Progenitor cell of endocrine pancreas (in vitro differentiated cells): ENCODE measurements at places on chromosomes 12 and 14.

DNA sequence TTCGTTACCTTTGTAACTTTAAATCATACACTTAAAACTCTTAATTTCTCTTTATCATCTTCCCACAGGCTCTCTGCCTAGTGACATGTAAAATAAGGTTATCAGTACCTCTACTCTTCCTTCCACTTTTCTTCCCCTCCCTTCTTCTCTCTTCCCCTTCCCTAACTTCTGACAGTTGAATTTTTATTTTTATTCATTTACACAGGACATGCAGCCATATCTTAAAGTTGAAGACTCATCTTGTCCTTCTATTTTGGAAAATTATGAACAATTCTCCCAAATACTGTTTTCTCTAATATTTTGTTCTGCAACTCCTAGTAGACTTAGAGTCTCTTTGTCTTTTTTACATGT, 263.9 kb downstream of the FBXL14 start:
- no peak for DNase-seq

GRCh38 chr14:48874711-48875110, 711.5 kb downstream of the RPS29 start:
- no peak for DNase-seq

GRCh38 chr12:41344776-41345470, 156.8 kb downstream of the PDZRN4 start:
- no peak for DNase-seq

GRCh38 chr12:130970165-130970907, 16.6 kb downstream of the ADGRD1 start:
- DNase-seq = no peak

DNA sequence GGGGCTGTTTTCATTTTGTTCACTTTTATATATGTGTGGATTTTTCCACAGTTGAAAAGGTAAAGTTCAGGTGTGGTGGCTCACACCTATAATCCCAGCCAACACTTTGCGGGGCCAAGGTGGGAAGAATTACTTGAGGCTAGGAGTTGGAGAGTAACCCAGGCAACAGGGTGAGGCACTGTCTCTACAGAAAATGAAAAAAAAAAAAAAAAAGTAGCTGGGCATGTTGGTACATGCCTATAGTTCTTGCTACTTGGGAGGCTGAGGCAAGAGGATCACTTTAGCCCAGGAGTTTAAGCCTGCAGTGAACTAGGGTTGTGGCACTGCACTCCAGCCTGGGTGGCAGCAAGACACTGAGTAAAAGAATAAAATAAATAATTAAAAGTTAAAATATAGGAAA, 326.5 kb downstream of the NAV3 start:
- DNase-seq = no peak

- DNase-seq = no peak
Observed at GRCh38 chr14:59814988-59815387, 55.6 kb downstream of the RTN1 start.

DNA sequence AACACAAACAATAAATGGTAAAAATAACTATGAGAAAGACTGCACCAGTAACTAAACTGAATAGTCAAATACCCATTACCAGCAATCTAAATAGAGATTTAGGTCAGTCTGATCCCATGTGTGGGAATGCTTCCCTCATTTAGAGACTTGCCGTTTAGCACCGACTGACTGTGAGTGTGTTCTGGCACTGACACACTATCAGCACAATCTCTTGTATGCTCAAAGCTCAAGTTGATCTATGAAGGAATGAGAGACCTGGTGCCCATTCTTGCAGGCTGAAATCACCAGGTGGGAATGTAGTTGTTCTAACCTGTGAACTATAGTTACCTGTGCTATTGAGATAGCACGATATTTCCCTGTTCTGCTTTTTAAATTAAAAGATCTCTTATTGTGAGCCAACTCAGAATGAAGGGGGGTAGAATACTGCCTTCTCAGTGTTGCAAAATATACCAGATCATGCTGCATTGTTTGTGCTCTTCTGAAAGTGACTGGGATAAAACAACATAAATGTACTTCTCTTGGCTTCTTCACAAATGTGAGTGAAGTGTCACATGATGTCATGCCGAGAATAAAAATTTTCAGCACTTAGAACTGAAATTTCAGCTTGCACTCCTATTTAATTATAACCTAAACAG, 99.6 kb downstream of the LIN7A start:
- DNase-seq = no peak

DNA sequence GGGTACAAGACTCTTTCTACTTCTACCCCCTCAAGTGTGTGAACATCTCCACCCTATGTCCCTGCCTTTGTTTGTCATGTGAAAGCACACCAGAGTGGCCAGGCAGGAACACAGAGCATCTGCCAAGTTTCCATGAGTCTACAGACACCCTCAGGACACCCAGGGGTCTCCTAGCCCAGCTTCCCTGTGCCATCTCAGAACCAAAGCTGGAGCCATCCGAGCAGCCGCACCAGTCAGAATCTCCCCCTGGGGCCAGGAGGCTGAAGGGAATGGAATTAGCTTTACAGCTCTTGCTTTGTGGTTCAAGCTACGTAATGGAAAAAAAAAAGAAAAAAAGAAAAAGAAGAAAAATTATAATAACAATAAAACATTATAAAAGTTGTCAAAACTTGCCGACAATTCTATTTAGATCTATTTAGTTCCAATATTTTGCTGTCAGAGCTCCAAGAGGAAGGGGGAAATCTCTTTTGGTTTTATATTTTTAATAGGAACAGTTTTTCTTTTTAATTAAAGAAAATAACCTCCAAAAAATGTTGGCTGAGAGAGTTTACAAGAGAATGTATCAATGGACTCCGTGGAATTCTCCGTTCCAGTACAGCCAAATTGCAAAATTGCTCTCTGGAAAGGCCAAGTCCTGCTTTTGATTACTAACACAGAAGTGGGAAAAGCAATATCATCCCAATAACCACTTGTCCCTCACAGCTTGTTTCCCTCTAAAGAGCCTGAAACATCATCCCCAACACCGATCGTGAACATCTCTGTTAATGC, 37.1 kb downstream of the TBX5 start:
- no peak for DNase-seq

DNA sequence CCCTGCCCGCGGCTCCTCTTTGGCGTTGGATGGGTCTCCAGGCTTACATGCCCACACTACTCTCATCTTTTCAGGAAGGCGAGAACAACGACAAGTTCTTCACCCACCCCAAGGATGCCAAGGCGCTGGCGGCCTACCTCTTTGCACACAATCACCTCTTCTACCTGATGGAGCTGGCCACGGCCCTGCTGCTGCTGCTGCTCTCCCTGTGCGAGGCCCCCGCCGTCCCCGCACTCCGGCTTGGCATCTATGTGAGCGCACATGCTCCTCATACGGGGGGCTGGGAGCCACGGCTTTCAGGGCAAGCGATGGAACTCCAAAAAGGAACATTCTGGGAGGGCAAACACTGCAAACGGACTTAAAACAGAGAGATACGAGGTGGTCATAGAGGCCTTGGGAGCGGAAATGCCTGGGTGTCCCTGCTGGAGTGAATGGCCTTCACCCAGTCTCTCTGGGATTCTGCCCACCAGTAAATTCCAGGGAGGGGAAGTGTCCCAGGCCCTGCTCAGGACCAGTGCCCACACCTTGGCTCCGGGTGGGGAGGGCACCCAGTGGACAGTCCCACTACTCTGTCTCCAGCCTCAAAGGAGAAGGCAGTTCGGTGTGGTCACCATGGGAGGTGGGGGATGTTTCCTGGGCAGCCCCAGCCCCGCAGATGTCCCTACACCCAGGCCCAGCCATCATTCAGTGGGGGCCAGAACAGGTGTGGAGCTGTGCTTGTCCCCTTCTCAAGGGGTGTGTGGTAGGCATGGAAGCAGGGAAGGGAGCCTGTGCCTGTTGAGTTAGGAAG, 45.0 kb downstream of the TPCN1 start:
- DNase-seq = no peak

DNA sequence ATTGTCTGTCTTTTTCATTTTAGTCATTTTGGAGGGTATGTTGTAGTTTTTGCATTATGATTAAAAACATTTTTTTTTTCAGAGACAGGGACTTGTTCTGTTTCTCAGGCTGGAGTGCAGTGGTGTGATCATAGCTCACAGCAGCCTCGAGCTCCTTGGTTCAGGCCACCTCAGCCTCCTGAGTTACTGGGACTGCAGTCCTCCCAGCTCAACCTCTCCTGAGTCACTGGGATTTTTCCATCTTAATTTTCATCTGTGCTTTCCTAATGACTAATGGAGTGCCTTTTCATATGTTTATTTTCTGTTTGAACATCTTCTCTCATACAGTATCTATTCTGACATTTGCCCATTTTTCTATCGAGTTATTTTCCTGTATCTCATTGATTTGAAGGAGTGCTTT, 52.6 kb downstream of the DYRK2 start:
- no peak for DNase-seq

- no peak for DNase-seq
Observed at GRCh38 chr12:43169115-43169681, 382.8 kb downstream of the ADAMTS20 start.

- no peak for DNase-seq
Observed at GRCh38 chr12:104532636-104533035, 75.9 kb downstream of the CHST11 start.

DNA sequence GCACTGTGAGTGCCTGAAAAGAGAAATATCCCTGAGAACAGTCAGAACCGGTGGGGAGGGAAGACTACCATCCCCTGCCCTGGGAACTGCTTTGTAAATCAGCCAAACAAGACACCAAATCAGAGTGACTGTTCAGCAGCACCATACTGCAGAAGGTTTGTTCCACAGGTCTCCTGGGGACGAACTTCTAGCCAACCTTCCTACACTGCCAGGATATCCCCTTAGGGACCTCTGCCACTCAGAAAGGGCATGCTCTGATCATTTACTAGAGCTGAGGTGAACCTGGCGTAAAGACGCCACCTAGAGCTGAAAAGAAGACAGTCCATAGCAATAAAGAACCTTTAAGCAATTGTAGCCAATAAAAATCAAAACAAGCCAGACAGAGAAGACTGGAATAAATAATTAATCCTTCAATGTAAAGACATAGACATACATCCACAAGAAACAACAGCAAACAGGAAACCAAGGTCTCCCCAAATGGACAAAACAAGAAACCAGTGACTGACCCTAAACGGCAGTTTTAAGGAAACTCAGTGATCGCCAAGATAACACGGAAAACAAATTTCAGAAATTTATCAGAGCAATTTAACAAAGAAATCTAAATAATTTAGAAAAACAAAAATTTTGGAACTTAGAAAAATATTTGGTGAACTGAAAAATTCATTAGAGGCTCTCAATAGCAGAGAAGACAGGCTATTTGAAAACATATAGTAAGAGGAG, 228.1 kb upstream of the AMIGO2 start:
- DNase-seq = no peak

DNA sequence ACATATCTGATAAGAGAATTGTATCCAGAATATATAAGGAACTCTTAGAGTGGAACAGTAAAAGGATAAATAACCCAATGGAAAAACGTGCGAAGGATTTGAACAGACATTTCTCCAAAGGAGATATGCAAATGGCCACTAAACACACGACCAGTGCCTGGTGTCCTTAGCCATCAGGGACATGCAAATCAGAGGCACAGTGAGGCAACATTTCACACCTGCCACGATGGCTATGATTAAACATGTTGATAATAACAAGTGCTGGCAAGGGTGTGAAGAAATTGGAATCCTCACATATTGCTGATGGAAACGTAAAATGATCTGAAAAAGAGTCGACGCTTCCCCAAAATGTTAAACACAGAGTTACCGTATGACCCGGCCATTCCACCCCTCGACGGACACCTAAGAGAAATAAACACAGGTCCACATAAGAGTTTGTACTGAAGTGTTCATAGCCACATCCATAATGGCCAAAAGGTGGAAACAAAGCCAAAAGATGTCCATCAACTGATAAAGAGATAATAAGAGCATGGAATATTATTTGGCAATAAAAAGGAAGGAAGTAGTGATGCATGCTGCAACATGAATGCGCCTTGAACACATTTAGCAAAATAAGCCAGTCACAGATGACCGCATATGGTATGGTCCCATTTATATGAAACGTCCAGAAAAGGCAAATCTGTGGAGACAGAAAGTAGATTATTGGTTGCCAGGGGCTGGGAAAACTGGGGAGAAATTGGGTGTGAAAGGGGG, 6.3 kb upstream of the TMEM121 start:
- DNase-seq = no peak

- no peak for DNase-seq
Observed at GRCh38 chr12:106739815-106740530, 34.5 kb upstream of the RIC8B start.

DNA sequence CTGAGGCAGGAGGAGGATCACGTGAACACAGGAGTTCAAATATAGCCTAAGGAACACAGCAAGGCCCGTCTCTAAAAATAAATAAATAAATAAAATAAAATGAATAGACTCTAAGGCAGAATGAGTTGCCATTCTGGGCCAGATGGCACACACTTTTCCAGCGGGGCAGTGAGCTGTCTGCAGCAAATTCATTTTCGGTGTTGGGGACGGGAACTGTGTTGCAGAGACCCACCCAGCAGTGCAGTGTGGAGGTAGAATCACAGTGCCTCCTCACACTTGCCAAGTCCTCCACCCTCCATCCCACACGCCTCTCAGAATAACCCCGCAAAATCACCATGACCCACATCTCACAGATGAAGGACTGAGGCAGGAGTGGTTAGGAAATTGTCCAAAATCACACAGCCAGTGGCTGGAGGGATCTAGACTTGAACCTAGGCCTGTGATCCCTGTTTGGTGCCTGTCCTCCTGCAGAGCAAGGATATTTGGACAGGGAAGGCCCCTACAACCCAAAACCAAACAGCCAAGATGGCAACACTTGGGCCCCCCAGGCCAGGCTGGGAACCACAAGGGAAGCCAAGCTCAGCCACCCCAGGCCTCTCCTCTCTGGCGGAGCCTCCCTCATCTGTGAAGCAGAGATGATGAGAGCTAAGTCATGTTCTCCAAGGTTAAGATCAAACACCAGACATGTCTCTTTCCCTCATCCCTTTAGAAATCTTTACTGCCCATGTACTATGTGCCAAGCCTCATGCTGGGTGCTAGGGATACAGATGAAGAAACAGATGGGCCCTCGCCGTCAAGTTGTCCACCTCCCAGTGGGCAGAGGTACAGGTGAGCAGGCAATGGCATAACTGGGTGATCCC, 152.7 kb downstream of the DPF3 start:
- DNase-seq = no peak

GRCh38 chr14:90551070-90551704, 154.4 kb downstream of the CALM1 start:
- DNase-seq = no peak

GRCh38 chr12:47867495-47867941, 37.3 kb downstream of the VDR start:
- DNase-seq = no peak

GRCh38 chr14:53764846-53765245, 191.8 kb downstream of the BMP4 start:
- DNase-seq = no peak

GRCh38 chr12:132513070-132513398, 23.1 kb downstream of the FBRSL1 start:
- DNase-seq = no peak
